Stomach (tissue), 19 donors: ENCODE measurements at places on chromosomes 12 and 14. TPM values are rescaled to one million over a fixed set of nuclear protein-coding genes. Genes with fewer than 3 reads are reported as not detected.
A peak's percentile ranks its signal among the peaks of the same experiment; 100 is the strongest.

Gene DLST
- 87.5 TPM for total RNA-seq

Gene CABP1
- not detected for total RNA-seq

Gene NGB
- 47.2 TPM for total RNA-seq

Gene ASCL4
- not detected for total RNA-seq

- peaks cover 39% of the 10 kb centered on the region for H3K4me1 ChIP-seq
- H3K36me3 ChIP-seq, result peaks cover 88% of the 10 kb centered on the region
- peak overlapping the region; percentile 63 for H3K27ac ChIP-seq
- no peak for DNase-seq
- H3K4me3 ChIP-seq, result no peak overlapping the region
Observed at GRCh38 chr12:6980740-6981139, 10.0 kb downstream of the EMG1 start.

- no peaks in the 10 kb centered on the region for H3K27me3 ChIP-seq
- H3K4me1 ChIP-seq, result peaks cover 80% of the 10 kb centered on the region
- H3K36me3 ChIP-seq, result no peaks in the 10 kb centered on the region
- H3K4me3 ChIP-seq, result no peak overlapping the region
Observed at GRCh38 chr14:74574706-74575105, 37.3 kb downstream of the LTBP2 start.

- no peak for DNase-seq
- no peak overlapping the region for H3K4me3 ChIP-seq
- H3K27me3 ChIP-seq, result no peaks in the 10 kb centered on the region
Observed at GRCh38 chr12:47268501-47269454, 189.0 kb upstream of the AMIGO2 start.

DNA sequence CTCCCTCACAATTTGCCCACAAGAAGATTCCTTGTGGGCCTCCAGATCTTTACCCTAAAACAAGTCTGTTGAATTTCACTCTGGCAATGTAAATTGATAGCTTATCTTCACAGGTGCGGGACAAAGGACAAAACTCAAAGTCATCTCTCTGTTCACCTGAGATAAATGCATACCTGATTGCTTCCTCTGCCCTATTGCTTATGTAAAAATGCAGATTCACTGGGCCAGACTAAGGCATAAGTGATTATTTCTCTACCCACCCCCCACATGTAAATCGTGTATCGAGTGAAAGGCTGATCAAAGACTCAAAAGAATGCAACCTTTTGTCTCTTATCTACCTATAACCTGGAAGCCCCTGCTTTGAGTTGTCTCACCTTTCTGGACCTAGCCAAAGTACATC is 316.8 kb downstream of the SSPN start:
- no peak for DNase-seq
- H3K4me3 ChIP-seq, result no peak overlapping the region
- no peaks in the 10 kb centered on the region for H3K4me1 ChIP-seq

DNA sequence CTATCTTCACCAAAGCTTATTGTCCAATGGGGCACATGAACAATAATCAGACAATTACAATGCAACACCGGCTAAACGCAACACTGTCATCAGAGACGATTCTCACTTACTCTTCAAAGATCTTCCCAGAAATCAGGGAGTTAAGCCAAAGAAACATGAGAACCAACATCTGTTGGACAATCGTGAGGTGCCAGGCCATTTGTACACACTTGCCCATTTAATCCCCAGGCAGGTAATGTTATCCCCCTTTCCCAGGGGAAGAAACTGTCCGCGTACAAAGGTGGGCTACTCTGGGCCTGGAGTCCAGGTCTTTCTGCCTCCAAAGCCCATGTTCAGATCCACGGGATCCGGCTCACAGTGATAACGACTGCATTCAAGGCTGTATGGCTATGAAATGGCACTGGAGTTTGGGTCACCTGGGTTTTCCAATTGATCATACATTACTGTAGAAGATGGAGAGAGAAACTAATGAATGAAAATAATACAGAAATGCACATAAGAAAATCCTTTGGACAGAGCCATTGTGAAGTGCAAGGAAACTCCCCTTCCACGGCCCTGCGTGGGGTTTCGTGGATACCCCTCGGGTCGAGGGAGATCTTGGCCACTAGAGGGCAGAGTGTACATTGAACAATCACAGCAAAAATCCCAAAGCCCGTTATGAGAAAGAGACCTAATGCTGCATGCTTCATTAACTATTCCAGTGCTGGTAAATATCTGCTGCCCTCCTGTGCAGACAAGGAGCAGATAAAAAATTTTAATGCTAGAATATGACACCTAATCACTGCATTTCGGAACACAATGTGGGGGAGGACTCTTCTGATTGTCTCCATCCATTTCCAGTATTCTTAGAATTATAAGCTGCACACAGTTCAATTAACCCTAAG is 111.4 kb downstream of the EGLN3 start:
- H3K4me1 ChIP-seq, result peaks cover 19% of the 10 kb centered on the region
- H3K4me3 ChIP-seq, result no peak overlapping the region
- H3K27ac ChIP-seq, result no peak overlapping the region
- H3K27me3 ChIP-seq, result no peaks in the 10 kb centered on the region
- peak; percentile 54 for DNase-seq

GRCh38 chr12:12019881-12020280 is 50.9 kb upstream of the BCL2L14 start:
- no peak overlapping the region for H3K27ac ChIP-seq
- no peaks in the 10 kb centered on the region for H3K27me3 ChIP-seq
- peaks cover 3% of the 10 kb centered on the region for H3K4me1 ChIP-seq

DNA sequence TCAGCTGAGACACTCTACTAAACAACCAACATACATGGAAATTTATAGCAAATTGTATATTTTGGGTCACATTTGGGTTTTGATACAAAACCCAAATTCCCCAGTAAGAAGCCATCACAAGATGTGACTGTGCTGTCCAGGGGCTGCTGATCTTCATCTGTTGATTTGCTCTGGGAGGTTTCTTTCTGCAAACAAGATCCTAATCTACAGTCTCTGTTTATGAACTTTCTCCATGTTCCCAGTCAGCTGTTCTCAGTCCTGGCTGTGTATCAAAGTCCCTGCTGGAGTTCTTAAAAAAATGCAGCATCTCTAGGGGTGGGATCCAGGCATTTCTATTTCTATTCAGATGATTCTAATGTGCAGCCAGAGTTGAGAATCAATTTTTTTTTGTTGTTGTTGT is 85.1 kb downstream of the ATP23 start:
- no peak for DNase-seq
- no peaks in the 10 kb centered on the region for H3K36me3 ChIP-seq

DNA sequence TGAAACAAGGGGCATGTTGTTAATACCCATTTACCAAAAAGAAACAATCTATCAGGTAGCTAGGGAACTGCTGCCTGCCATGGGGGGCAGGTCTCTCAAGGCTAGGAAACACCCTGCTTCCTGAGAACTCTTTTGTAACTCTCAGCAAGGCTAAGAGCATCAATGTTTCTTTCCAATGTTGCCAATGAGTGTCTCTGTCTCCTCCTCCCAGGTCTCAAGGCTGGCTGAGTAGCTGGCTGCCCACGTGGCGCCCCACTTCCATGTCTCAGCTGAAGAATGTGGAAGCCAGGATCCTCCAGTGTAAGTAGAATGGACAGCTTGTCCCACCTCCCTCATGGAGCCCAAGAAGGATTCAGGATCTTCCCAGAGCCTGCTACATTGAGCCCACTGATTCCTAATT is 3.4 kb downstream of the ABHD4 start:
- no peak overlapping the region for H3K27ac ChIP-seq
- no peak for DNase-seq
- peaks cover 21% of the 10 kb centered on the region for H3K4me1 ChIP-seq
- H3K27me3 ChIP-seq, result no peaks in the 10 kb centered on the region
- no peak overlapping the region for H3K4me3 ChIP-seq

DNA sequence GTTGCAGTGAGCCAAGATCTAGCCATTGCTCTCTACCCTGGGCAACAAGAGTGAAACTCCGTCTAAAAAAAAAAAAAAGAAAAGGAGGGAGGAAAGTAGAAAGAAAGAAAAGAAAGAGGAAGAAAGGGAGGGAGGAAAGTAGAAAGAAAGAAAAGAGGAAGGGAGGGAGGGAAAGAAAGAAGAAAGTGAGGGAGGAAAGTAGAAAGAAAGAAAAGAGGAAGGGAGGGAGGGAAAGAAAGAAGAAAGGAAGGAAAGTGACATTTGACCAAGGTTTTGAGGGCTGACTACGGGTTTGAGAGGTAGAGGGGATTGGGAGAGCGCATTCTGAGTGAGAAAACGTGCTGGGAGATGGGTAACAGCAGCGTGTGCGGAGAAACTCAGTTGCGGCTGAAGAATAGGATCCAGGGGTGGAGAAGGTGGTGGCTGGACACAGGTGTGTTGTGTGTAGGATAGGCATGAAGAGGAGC is 521 bp upstream of the PAPLN start:
- H3K36me3 ChIP-seq, result no peaks in the 10 kb centered on the region
- no peaks in the 10 kb centered on the region for H3K27me3 ChIP-seq
- no peak for DNase-seq

DNA sequence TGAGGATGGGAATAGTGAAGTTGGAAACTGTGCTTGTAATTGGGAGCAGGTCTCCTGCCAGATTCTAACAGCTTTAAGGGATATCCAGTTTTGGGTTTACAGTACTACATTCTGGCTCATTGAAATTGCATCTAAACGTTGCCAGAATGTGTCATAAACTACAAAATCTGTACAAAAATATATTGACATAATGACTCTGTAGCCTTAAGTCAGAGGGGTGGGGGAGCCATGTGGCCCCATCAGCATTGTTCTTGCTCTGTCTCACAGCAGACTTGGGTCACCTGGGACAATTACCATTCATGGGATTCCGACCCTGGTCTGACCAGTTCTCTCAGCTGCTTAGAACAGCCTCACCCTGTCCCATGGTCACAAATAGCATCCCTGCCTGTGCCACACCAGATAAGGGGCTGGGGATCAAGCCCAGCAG is 43.3 kb upstream of the MED13L start:
- H3K27me3 ChIP-seq, result no peaks in the 10 kb centered on the region
- no peaks in the 10 kb centered on the region for H3K36me3 ChIP-seq
- peaks cover 30% of the 10 kb centered on the region for H3K4me1 ChIP-seq
- peak; percentile 62 for DNase-seq
- no peak overlapping the region for H3K4me3 ChIP-seq
- H3K27ac ChIP-seq, result peak overlapping the region; percentile 83
